ENCODE measurements at places on chromosomes 11 and 22.

GRCh38 chr11:17381156-17381555 lies 7.3 kb downstream of the KCNJ11 start:
- no peak for DNase-seq

DNA sequence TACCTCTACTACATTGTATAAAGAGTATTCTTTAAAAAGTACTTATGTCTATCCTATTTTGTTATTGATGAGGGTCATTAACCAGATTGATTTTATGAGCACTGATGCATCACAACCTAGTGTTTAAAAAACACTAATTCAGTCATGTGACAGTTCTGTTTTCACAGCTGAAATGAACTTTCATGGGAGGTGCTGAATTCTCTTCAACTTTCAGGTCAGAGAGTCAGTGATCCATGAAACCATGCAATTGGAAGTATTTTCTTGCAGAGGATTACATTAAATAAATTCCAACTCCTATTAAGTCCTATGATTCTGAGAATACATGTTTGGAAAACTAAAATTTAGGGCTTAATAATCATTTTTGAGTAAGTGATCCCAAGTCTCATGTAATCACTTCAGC lies 889.4 kb downstream of the KCNA4 start:
- no peak for DNase-seq

- DNase-seq, result no peak
These were observed 11.3 kb downstream of the HTATIP2 start for GRCh38 chr11:20374741-20375300.

DNA sequence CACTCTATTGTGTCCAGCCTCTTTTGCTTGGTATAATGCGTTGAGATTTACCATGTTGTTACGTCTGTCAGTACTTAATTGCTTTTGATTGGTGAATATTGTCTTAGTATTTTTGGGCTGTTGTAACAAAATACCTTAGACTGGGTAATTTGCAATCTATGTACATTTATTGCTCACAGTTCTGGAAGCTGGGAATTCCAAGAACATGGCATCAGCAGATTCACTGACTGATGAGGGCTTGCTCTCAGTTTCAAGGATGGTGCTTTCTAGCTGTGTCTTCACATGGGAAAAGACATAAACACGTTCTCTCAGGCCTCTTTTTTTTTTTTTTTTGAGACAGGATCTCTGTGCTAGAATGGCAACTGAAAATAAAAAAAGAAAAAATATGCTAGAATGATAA lies 46.7 kb upstream of the INCENP start:
- no peak for DNase-seq

DNA sequence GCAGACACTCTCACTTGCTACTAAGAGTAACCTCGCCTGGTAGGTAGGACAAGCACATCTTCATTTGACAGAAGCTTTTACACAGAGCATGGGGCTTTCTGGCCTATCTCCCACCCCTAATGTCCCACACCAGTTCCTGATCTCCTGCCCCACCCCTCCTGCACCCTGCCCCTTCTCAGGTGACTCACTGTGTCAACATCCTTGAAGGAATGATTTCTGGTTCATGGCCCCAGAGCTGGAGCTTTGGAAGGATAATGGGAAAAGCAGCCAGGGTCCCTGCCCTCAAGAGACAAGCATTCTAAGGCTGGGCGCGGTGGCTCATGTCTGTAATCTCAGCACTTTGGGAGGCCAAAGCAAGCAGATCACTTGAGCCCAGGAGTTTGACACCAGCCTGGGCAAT lies 47.2 kb downstream of the LRFN4 start:
- DNase-seq, result no peak

DNA sequence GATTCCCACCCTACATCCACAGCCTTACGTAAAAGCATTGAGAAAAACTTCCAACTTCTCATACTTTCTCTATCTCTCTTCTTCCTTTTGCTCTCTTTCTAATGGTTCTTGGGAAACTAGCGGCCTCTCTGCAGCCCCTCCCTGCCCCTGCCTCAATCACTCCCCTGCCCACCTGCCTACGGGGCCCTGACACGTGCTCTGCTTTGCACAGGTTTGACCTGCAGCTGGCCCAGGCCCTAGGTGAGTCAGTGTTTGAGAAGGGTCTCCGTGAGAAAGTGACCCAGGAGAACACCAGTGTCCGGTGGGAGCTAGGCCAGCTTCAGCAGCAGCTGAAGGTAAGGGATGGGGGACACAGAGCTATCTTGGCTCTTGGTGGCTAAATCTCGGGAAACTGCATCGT lies 160.4 kb downstream of the MYO18B start:
- DNase-seq, result no peak

- DNase-seq, result no peak
These were observed 23.6 kb downstream of the DCPS start for GRCh38 chr11:126327281-126328000.

- DNase-seq, result no peak
These were observed 1.7 kb upstream of the DCHS1 start for GRCh38 chr11:6657346-6657745.

- no peak for DNase-seq
These were observed 143.5 kb upstream of the RAG2 start for GRCh38 chr11:36741515-36741914.

DNA sequence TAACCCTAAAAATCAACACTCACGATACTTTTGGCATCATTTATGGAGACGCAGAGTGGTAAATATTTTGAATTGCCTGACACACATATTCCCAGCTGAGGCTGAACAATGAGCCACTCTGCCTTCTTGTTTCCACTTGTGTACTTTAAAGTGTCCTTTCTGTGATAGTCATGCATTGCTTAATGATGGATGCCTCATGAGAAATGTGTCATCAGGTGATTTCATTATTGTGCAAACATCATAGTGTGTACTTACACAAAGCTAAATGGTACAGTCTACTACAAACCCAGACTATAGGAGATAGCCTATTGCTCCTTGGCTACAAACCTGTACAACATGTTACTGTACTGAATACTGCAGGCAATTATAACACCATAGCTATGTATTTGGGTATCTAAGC lies 44.2 kb downstream of the MRE11 start:
- DNase-seq, result peak; percentile 21

GRCh38 chr11:76783896-76784813 lies 999 bp downstream of the TSKU start:
- no peak for DNase-seq

GRCh38 chr11:65419460-65419771 lies 3.2 kb upstream of the NEAT1 start:
- DNase-seq, result no peak

DNA sequence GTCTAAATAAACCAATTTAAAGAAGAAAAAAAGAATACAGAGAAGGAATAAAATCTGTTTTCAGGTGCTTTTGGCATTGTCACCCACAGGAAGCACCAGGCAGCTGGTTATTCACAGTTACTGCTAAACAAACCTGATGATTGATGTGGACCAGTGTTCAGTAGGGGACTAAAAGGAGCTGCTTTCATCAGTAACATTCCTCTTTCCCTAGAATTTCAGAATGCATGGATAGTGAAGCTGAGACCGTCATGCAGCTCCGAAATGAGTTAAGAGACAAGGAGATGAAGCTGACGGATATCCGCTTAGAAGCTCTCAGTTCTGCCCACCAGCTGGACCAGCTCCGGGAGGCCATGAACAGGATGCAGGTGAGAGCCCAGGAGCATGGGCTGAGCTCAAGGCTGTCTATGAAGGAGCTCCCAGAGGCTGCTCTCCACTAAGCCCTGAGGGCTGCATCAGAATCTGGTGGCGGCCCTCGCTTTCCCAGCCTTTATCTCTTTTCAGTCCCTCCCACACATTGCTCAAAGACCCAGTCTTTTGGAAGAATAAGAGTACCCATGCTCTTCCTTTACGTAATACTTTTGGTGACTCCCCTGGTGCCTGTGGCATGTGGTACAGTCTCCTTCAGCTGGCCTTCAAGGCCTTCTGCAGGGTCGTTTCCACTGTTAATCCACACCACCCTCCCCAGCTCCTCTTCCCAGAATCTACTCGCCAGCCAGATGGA lies 69.5 kb downstream of the DBX1 start:
- no peak for DNase-seq

DNA sequence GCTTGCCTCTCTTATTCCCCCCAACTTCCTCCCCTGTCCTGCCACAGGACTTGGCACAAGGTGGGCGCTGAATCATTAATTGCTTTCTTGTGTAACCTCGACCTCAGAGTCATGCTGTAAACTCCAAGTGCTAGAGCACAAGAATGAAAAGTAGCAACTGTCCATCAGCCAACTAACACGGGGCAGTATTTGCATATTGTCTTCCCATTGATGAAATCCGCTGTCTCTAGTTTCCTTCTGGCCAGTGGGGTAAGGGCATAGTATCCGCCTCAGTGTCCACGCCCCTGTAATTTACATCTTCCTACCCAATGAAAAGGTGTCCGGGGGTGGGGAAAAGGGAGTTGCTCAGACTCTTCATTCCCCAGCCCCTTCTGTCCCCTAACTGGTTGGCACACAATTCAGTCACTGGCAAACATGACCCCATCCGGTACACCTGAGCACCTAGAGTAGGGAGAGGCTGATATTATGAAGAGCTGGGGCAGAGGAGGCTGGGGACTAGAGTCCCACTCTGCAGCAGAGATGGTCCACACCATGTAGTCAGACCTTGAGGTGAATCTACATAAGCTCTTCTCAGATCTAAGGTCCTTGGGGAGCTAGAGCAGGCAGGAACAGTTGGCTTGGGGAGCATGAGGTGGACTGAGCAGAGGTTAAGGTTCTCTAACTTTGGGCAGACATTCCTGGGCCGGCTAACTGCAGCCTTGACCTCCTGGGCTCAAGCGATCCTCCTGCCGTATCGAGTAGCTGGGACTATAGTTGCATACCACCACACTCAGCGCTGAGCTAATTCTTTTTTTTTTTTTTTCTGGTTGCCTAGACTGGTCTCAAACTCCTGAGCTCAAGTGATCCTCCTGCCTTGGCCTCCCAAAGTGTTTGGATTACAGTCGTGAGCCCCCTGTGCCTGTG lies 6.8 kb upstream of the GGA1 start:
- no peak for DNase-seq

- no peak for DNase-seq
These were observed 40.9 kb downstream of the PANX1 start for GRCh38 chr11:94169516-94169915.

DNA sequence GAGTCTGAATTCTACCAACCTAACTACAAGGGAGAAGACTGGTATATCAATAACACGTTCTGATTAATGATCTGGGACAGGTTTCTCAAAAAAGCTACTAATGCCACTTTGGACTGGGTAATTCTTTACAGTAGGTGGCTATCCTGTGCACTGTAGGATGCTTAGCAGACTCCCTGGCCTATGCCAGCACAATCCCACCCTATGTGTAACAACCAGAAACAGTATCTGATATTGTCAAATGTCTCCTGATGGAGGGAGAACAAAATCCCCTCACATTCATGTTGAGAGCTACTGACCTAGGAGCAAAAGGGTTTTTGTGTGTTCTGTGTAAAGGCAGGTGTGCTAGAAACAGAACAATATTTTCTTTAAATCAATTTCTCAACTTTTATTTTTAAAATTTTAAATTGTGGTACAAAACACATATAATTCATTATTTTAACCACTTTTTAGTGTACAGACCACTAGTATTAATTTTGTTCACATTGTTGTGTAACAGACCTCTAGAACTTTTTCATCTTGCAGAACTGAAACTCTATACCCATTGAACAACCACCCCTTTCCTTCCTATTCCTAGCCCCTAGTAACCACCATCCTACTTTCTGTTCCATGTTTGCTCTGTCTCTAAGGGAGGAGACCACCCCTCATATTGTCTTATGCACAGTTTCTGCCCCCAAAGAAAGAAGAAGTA lies 2.1 kb upstream of the MS4A6A start:
- DNase-seq, result no peak

GRCh38 chr22:32569956-32570355 lies 95.3 kb downstream of the FBXO7 start:
- no peak for DNase-seq

GRCh38 chr22:28570696-28571373 lies 108.8 kb downstream of the TTC28 start:
- DNase-seq, result no peak

DNA sequence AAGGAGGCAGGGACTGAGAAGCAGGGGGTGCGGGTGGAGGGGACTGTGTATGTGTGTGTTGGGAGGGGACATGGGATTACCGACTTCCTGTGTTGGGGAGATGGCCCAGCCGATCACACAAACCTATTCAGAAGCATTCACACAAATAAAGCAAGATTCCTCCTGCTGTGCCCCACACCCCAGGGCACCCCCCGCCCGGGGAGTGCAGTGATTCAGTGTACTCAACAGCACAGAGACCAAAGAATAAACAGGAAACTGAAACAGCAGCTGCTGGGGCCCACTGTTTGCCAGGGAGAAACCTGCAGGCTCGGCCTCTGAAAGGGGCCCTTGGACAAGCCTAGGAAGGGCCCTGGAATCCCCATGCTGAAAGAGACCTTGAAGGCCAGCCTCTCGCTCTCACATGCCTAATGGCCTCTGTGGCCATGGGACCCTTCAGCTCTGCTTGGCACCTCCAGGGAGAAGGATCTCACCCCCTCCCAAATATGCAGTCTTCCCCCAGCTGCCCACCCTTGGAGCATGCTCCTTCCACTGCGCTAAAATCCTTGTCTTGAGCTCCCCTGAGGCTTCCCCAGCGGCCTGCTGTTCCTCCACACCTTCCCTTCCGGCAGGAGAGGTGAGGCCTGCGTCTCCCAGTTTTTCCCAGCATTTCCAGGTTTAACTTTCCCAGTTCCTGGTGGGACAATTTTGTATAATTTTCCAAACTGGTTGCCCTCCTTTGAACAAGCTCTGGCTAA lies 72.9 kb downstream of the CSNK2A3 start:
- peak; percentile 34 for DNase-seq

GRCh38 chr11:11420191-11420898 lies 67.3 kb upstream of the CSNK2A3 start:
- no peak for DNase-seq

DNA sequence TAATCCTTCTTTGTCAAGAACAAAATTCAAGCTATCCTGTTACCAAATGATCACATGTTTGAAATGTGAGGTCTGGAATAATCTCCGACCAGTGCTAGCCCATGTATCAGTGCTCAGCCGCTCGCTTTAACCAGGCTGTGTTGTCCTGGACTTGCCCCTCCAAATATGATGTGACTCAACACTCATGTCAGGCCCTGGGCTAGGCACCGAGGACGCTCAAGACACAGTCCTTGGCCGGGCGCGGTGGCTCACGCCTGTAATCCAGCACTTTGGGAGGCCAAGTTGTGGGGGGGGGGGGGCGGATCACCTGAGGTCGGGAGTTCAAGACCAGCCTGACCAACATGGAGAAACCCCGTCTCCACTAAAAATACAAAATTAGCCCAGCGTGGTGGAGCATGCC lies 54.1 kb upstream of the WNT7B start:
- DNase-seq, result no peak

- no peak for DNase-seq
These were observed 770 bp downstream of the METTL15 start for GRCh38 chr11:28108958-28109357.

GRCh38 chr11:3134651-3135480 lies 30.2 kb downstream of the OSBPL5 start:
- no peak for DNase-seq

GRCh38 chr11:32571039-32571438 lies 12.6 kb upstream of the EIF3M start:
- no peak for DNase-seq

Data from AG04450 (cell line).